ENCODE measurements at places on chromosomes 6 and 20.

GRCh38 chr6:43803055-43803782 lies 33.2 kb downstream of the VEGFA start:
- no peak for DNase-seq

DNA sequence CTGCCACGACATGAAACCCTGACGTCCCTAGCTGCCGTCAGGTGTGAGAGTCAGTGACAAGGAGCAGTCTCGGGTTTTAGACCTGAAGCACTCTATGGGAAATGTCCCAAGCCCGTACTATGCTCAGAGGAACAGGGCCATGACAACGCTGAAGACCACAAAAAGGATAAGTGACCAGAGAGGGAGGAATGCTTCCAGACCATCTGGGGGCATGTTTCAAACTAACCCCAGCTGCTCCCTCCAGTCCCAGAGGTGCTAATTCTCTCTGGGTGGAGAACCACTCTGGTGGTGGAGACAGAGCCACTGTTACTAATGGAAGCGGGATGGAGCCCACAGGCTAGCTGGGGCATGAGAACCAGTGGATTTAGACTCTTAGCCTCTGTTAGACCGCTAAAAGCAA lies 8.7 kb downstream of the AURKA start:
- DNase-seq, result no peak

GRCh38 chr20:61444637-61445036 lies 192.6 kb downstream of the CDH4 start:
- no peak for DNase-seq

- peak; percentile 68 for DNase-seq
Measured at GRCh38 chr6:95601133-95601532, 23.8 kb downstream of the MANEA start.

GRCh38 chr20:16201191-16201590 lies 372.1 kb downstream of the KIF16B start:
- DNase-seq, result no peak

- no peak for DNase-seq
Measured at GRCh38 chr6:92479831-92480230, 939.5 kb downstream of the EPHA7 start.

DNA sequence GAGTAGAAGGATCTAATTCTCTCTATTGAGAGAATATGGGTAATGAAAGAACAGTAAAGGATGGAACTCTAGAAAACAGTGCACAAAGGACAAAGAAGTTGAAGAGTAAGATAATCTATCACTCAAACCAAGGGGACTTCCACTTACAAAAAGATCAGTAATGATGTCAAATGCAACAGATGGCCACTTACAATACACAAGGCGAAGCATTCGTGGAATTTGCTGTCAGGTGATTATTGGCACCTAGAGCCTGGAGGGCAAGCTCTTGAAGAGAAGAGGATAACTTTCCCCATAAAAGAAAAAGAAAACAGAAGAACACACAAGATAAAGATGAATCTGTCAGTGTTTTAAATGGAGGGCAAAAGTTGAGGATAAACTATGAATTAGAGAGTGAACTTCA lies 256.0 kb upstream of the TCF21 start:
- DNase-seq, result no peak
